Esophagus squamous epithelium (tissue), 5 donors: ENCODE measurements at places on chromosomes 11 and 22. TPM values are rescaled to one million over a fixed set of nuclear protein-coding genes. Genes with fewer than 3 reads are reported as not detected.

DNA sequence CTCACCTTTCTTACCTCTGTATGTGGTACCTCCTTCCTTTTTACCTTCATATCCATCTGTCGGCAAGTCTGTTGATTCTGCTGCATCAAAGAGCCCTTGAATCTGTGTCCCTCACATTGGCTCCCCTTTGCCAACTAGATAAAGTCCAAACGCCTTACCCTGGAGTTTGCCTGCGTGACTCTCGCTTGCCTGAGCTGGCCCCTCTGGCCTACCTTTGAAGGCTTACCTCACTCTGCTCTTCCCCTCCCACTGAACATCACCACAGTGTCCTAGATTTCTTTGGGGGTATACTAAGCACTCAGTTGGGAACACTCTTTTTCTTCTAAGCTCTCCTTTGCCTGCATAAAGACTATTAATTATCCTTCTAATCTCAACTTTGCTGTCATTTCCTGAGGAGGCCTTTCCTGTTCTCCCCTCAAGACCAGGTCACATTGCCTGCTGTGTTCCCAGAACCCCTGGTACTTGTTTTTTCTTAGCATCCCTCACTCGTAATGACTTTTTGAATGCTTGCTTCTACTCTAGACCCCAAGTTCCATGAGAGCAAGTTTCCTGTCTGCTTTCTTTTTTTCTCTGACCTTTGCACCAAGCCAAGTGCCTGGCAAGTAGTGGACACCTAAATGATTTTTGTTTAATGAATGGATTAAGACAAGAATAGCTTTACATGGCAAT, 67.8 kb upstream of the ADORA2A start:
- peaks cover 8% of the 10 kb centered on the region for H3K4me1 ChIP-seq
- no peaks in the 10 kb centered on the region for H3K27me3 ChIP-seq
- DNase-seq: no peak
- no peak overlapping the region for H3K4me3 ChIP-seq
- peaks cover 3% of the 10 kb centered on the region for H3K36me3 ChIP-seq

DNA sequence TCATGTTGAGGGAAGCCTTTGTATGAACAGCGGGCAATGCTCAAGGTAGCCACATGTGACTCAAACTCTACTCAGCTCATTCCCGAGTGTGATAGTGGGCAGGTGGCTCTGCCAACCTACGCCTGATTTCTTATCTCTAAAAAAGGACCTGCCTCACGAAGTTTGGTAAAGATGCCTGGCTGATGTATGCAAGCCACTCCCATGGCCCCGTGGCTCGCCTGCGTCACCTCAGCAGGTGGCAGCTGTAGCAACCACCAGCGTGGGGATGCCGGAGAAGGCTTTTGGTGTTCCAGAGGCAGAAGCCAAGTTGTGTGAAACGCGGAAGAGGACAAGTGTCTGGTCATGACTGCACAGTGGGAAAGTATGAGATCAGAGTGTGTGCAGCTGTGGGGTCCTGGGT, 5.4 kb downstream of the FADS2 start:
- H3K36me3 ChIP-seq: no peaks in the 10 kb centered on the region
- peaks cover 50% of the 10 kb centered on the region for H3K4me1 ChIP-seq
- no peak overlapping the region for H3K4me3 ChIP-seq

- DNase-seq: no peak
- peaks cover 14% of the 10 kb centered on the region for H3K4me1 ChIP-seq
- H3K36me3 ChIP-seq: no peaks in the 10 kb centered on the region
- H3K4me3 ChIP-seq: peak overlapping the region; percentile 24
- H3K27me3 ChIP-seq: no peaks in the 10 kb centered on the region
Measured at GRCh38 chr22:36220451-36220921, 18.8 kb downstream of the APOL2 start.

APOA1 gene
- not detected for total RNA-seq

CACNA1I gene
- 0.38 TPM for total RNA-seq

DNA sequence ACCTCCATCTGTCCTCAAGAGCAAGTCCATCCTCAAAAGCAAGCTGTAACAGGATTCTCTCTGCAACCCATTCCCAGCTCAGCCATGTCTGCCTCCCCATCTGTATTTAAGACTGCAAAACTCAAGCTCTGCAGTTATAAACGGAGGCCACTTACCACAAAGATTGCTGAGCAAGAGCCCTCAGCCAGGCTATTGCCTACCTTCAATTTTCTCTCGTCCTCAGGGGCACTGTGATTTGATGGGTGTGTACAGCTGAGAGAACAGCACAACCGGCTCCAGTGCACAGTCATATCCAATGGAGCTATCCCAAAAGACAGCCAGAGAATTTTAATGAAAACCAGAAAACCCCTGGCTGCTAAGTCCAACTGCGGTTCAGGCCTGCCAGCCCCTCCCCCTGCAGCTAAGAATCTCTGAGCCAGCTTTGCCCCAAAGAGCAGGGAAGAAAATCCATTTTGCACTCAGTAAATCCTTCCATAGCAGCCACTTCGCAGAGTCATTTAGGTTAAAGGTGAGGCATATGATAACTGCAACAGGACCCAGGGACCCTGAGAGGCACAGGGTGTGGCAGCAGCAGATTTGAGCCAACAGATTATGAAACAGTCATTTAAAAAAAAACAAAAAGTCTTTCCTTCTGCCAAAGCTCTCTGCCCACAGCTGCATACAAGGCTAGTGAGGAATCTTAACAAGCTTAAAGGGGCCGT, 37.6 kb downstream of the RAB30 start:
- peak overlapping the region; percentile 86 for H3K27ac ChIP-seq
- H3K36me3 ChIP-seq: no peaks in the 10 kb centered on the region
- peak overlapping the region; percentile 15 for H3K4me3 ChIP-seq
- H3K27me3 ChIP-seq: no peaks in the 10 kb centered on the region

MYH9 gene
- total RNA-seq: 221 TPM

DNA sequence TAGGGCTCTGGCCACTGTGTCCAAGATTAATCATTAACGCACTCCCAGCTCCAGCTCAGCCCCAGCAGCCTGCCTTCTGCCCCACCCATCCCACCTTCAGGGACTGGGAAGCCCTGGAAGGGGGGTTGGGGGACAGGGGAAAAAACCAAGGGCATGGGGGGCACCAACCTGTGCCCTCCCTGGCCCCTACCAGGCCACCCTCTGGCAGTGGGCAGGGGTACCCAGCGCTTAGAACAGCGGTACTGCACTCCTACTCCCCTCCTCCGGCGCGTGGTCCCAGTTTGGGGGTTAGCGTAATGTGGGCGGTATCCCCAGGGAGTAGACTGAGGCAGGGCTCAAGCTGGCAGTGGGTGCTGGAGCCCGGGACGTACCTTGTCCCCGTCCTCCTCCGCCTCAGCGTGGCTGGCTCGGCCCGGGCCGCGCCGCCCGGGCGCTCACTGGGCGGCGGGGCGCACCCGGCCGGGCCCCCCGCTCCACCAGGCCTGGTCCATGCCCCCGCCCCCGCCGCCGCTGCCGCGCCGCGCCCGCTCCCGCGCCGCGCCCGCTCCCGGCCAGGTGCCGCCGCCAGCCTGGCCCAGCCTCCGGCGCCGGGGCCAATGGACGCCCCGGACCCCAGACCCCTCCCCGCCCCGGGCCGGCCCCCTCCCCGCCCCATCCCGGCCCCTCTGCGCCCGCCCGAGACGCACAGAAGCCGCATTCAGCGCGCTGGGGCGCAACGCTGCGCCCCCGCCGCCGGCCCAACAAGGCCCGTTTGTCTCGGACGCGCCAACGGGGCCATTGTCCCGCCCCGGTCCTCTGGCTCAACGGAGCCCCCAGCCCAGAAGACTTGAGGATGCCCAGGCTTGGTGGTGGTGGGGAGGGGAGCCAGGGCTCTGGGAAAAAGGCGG, at the start of gene GAL3ST1:
TSS of gene GAL3ST1 (minus strand) at position 571 of the 887 bp plus-strand sequence. CDS start 17,273 bp downstream, outside the sequence.
- H3K27ac ChIP-seq: no peak within 1 kb of the TSS
- no peaks in the 10 kb centered on the region for H3K27me3 ChIP-seq
- DNase-seq: no peak
- H3K36me3 ChIP-seq: peaks cover 43% of the 10 kb centered on the region
- peaks cover 8% of the 10 kb centered on the region for H3K4me1 ChIP-seq

- DNase-seq: no peak
- H3K27me3 ChIP-seq: no peaks in the 10 kb centered on the region
- H3K4me3 ChIP-seq: no peak overlapping the region
Measured at GRCh38 chr22:35554297-35554845, 13.7 kb downstream of the RASD2 start.

GRCh38 chr22:26972286-26972685, 314.9 kb downstream of the MIAT start:
- H3K27ac ChIP-seq: no peak overlapping the region
- DNase-seq: no peak
- H3K4me1 ChIP-seq: no peaks in the 10 kb centered on the region
- no peaks in the 10 kb centered on the region for H3K36me3 ChIP-seq

DNA sequence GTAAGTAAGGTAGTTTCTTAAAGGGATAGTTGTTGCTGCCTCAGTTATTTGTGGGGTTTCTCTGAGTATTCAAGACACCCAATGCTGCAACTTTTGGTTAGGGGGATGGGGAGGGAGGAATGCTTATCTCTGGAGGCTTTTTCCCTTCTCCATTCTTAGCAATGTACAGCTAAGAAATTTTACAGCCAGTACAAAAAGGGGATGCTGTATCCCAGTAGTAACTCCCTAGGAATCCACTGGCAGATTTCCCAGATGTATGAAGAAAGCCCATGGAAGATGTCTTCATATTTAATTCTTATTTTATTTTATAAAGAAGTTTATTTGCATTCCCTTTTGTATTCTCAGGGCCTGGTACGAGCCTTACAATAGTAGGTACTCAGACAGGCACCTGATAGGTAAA, 154.8 kb downstream of the ENTHD1 start:
- no peak overlapping the region for H3K4me3 ChIP-seq
- H3K27ac ChIP-seq: no peak overlapping the region
- no peaks in the 10 kb centered on the region for H3K27me3 ChIP-seq
- DNase-seq: no peak
- no peaks in the 10 kb centered on the region for H3K4me1 ChIP-seq
- no peaks in the 10 kb centered on the region for H3K36me3 ChIP-seq
